IMR-90 (cell line): ENCODE measurements at places on chromosomes 12 and 14. TPM values are rescaled to one million over a fixed set of nuclear protein-coding genes. Genes with fewer than 3 reads are reported as not detected.

RILPL1 gene
- 11.1 and 14.2 TPM in 2 replicates for total RNA-seq

PAX9 gene
- not detected in 2 replicates for total RNA-seq

DNA sequence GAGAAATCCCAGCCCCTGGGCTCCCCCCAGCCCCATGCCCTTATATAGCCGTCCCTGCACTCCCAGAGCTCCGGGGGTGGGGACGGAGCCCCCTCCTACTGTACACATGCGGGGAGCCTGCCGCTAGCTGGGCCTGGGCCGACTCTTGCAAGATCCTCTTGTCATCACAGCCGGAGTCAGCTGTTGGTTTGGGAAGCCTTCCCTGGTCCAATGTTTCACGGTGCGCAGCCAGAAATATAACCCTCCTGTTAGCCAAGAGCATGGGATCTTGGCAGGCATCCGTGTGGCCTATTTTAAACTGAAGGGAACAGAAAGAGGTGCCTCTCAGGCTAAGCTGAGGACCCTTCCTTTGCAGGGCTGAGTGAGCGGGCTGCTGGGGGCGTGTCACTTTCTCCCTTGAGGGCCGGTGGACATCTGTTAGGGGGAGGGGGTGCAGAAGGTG, 175.3 kb downstream of the TSPAN9 start:
- DNase-seq = peak; percentile 74

GRCh38 chr14:51921026-51921425, 60.6 kb downstream of the GNG2 start:
- DNase-seq = no peak

GRCh38 chr14:20734430-20734806, 11.3 kb upstream of the EDDM3A start:
- no peak for DNase-seq

DNA sequence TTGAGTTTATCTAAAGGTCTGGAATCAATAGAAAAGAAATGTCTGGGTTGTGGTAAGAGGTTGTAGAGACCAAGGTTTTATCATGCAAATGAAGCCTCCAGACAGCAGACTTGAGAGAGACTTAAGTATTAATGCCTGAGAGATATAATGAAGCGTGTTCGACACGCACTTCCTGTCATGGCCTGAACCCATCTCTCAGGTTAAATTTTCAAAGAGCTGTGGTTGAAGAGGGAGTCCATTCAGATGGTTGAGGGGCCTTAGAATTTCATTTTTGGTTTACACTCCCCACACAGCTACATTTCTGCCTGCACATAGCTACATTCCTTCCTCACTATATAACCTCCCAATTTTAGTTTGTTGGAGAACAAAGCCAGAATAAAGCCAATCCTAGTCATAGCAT, 10.1 kb upstream of the CLEC12A start:
- no peak for DNase-seq

DNA sequence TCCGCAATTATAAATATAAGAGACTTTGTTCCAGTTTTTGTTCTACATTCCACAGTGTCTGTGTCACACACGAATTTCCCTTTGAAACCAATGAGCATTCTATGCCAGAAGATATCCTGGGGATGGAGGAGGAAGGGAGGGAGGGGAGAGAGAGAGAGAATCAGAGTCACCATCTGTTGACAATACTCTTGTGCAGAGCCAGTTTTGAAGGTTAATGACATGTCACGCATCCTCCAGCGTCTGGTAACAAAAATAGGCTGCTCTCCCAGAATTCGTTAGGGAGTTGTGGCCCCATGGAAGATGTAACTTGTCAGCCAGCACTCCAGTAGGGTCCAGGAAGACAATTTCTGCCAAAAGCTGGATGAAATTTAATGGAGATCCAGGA, 213.5 kb upstream of the KRR1 start:
- peak; percentile 92 for DNase-seq

GRCh38 chr12:56115329-56115728, 1.1 kb upstream of the RPL41 start:
- DNase-seq = peak; percentile 19

DNA sequence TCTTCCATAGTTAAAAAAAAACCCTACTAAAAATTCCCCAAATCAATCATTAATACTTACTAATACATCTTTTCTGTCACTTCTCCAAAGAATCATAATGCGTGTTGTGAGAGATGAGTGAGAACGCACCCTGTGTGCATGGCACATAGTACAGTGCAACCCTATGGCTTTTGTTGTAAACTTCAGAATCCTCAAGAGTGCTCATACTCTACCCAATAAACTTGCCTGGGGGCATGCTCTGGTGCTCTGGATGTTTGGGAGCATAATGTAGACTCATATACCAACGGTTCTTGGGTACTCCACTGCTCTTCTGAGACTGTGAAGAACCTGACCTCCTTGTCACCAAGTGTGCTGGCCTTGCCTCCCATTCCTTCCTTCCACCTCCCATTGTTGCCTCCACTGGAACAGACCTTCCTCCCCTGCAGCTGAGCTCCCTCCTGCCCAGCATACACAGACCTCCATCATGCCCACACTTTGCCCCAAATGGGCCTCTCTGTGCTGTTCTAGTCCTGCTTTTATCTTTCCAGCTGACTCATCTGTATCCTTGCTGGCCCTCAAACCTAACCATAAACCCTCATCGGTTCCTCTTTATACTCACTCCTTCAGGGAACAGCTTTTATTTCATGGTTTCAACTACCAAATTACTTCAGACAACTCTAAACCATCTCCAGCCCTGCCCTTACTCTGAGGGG, 8.9 kb downstream of the DCP1B start:
- DNase-seq = no peak

CCDC184 gene
- under 0.01 and 0.18 TPM in 2 replicates for total RNA-seq

FGF6 gene
- not detected in 2 replicates for total RNA-seq

CYP27B1 gene
- total RNA-seq = 0.36 and 0.56 TPM in 2 replicates

DNA sequence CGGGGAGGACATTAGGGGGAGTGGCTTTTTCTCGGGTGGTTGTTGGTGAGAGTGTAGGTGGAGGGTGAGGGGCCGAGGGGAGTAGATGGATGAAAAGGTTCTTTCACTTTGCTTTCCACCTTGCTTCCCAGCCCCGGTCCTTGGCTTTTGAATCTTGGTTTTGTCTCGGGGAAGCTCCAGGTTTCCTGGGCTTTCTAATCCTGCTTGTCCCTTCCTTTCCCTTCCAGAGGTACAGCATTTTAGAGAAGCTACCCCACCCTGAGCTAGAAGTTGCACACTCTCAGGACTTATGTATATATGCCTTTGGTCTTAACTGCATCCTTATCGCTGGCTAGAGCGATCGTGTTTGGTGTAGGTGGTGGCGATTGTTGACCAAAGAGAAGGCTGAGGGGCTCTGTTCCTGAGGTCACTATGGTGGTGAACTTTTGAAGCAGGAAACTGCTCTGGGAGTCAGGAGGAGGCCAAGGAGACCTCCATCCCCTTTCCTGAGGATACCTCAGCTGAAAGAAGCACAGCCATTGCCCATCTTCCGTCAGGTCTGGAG, 862 bp downstream of the PIP4K2C start:
- DNase-seq = no peak

DNA sequence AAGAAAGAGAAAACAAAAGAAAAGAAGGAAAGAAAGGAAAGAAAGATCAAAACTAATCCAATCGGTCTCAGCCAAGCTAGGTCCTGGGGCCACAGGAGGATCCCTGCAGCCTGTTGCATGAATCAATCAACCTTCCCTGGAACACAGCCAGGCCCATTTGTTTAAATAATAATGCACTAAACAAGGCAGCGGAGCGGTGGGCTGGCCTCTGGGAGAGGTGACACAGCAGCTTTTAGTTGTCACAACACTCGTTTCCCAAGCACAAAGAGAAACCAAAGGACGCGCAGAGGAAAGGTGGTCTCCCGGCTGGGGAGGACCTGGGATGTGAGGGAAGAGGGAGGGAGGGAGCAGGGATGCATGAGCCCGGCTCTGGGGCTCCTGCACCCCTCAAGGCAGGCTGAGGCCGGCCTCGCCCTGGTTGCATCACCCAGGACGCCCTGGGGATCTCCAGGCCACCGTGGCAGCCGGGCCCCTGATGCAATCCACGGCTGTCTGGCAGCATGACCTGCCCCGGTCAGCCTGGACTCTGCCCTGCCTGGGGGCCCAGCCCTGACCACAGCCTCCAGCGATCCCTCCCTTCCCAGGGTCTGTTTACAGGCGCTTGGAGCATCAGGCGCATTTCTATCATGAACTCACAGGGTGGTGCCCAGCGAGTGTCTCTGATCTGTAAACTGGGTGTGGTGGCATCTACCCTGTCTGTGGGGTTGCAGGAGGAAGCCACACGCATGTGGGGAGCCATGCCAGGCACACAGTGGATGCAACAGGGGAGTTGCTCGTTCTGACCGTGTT, 32.5 kb downstream of the MMP17 start:
- peak; percentile 57 for DNase-seq

DNA sequence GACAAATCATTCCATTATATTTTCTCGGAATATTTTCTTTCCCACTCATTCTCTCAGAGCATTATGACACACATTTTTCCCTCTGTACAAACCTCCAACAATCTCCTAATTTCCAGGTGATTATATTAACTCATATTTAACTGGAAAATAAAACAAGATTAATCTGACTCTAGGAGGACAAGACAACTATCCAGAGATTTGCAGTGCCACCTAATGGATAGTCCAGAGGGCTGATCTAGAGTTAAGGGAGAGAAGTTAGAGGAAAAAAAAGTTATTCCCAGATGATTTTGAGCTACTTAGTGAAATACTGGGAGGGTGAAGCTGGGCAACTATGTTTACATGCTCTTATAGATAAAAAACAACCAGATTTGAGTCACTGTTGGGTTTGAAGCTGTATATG, 161.7 kb downstream of the ALX1 start:
- peak; percentile 7 for DNase-seq

GRCh38 chr12:40055228-40055579, 50.7 kb downstream of the SLC2A13 start:
- DNase-seq = peak; percentile 19

LRP10 gene
- total RNA-seq = 19.4 and 25.1 TPM in 2 replicates

DNA sequence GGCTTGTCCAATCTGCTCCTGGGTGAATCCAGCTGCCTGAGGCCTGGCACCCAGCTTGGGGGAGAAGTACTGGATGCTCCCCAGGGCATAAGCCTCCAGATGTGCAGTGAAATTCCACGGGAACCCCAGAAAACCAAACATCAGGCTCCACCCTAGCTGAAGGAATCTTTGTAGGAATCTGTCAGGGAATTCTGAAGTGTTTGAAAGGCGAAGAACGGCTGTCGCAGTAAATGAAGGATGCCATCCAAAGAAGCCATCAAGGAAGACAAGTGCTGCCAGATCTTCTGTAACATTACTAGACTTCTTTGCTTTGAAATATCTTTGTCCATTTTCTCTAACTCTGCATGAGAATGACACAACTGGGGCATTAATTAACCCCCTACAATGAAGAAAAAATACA, 219.4 kb downstream of the FOXN3 start:
- no peak for DNase-seq

TMEM63C gene
- under 0.01 TPM in 1 of 2 replicates, not detected in the other for total RNA-seq

GRCh38 chr14:51653775-51654532, 2.2 kb downstream of the FRMD6 start:
- DNase-seq = peak; percentile 31

GRCh38 chr12:12927211-12928079, 24.5 kb downstream of the GPRC5D start:
- peak; percentile 45 for DNase-seq

DNA sequence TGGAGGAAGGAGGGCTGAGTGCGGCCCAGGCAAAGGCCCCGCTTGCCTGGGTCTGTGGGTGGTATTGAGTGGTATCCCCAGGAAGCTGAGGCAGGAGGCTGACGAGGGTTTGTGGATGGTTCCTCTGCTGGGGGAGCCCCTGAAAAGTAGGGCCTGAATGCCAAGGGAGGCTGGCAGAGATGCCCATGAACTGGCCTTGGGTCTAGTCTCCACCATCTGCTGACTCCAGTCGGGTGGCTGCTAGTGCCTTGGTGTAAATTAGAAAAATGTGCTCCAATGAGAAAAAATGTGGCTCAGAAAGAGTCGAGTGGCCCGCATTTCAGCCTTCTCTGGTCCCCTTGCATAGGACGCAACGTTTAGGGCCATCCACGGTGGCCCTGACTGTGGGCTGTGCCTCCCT, 181.2 kb upstream of the PRMT8 start:
- no peak for DNase-seq

RD3L gene
- total RNA-seq = not detected in 2 replicates

DNA sequence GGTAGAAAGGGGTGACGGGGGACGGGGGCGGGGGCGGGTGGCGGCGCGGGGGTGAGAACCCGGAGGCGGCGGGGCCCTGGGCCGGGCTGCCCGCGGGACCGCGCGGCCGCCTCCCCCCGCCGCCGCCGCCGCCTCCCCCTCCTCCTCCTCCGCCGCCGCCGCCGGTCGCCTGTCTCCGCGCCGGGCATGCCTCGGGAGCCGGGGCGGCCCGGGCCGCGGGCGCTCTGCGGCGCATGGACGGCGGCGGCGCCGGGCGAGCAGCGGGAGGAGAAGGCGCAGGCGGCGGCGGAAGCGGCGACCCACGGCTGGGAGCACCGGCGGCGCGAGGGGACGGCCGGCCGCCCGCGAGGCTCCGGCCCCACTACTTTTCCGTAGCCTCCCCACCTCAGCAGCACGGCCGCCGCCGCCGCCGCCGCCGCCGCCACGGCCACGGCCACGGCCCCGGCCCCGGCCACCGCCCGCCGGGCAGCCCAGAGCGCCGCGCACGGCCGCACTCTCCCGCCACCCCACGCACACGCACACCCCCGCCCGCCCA, at the start of gene NPAS3:
Gene NPAS3, plus strand, starts transcription at position 161 of the 535 bp plus-strand sequence.
- no peak for DNase-seq

DNA sequence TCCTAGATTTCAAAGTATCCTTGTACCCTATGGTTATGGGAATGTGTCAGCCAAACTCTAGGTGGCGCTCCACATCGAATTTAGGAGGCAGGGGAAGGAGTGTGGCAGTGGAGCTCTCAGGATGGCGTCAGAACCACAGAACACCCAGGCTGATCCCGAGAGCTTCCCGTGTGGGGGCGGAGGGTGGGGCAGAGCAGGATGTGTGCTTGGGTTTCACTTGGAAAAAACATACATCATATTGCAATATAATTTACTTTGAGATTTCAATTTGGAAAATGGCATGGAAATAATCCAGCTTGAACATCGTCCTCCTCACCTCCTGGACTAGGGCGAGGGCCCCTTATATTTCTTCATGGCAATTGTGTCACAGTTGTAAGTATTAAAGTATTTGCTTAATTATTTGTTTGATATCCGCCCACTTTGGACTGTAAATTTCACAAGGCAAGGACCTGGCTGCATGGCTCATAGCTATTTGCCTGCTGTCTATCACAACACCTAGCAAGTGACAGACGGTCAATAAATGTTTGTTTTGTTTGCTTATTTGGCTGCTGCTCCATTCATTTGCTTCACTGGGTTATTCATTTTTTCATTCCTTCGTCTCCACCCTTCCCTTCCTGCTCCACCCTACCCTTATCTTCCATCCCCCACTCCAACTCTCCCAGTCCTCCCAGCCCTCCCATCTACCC, 221.5 kb upstream of the HMGA2 start:
- DNase-seq = peak; percentile 97

GRCh38 chr12:95880895-95881294, 22.1 kb downstream of the SNRPF start:
- DNase-seq = no peak

- no peak for DNase-seq
Observed at GRCh38 chr12:10408842-10409241, 715 bp downstream of the KLRC4 start.

- peak; percentile 53 for DNase-seq
Observed at GRCh38 chr14:68263563-68264259, 444.1 kb downstream of the RAD51B start.

ALKBH2 gene
- total RNA-seq = 14.9 and 18.3 TPM in 2 replicates
